ENCODE measurements at places on chromosomes 2 and 18.
A peak's percentile ranks its signal among the peaks of the same experiment; 100 is the strongest.

DNA sequence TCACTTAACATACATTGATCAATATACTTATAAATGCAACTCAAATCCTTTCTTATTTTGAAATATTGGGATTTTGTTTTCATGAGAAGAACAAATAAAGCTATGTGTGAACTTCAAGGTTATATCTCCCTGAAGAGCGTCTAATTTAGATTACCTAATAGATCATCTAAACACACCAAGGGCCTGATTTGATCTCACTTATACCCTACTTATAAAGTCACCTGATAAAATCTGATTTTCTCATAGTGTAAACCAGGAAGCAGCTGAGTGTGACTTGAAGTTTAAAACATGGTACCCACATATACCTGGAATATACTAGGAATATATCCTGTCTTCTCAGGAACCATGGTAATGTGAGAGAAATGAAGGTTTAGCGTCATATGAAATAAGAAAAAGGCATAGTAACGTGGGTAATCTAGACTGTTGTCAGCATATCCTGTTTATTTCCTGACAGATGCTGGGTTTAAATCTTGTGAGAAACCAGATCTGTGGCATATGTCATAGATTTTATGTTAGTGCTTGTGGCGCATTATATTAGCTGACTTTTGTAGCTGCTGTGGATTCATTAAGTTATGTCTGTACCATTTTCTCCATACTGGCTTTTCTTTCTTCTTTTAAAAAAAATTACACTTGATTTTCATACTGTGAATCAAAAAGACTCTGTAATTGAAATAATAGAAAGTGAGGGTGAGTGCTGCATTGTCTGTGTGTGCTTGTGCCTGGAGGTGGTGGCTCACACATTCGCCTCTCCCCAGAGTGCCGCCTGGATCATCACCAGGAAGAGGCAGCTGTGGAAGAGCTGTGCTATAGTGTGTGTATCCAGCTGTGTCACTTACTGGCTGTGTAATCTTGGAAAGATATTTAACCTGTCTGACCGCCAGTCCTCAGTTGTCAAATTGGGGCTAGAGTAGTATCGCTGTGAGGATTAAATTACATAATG lies 164.0 kb downstream of the MYO3B start:
- no peak for DNase-seq

DNA sequence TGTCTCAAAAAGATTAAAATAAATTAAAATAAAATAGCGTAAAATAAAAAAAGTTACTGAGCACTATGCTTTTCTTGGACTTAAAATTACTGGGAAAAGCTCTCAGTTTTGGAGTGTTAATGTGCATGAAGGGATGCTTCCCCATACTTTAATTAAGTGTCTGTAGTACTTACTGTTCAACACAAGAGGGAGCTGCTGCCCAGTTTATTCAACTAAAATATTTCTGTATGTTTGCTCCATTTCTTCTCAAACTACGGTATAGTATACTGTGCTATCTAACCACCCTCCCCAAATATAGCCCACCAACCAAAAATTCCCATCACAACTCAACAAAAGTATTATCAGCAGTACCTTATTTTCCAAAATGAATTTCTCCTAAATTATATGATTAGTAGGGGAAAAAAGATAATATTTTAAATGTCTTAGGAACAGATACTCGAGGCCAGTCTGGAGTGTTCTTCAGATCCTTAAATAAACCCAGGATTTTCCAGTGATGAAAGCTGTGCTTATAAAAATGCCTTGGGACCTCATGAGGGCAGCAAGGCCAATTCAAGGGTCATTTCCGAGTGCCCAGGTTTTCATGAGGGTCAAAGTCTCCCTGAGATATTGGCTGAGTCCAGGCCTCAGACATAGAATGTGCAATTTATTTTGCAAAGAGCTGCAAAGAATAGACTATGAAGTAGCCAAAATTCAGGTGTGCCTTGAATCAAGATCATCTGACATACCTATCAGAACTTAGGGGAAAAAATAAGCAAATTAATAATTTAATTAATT lies 64.1 kb downstream of the CHRNA1 start:
- peak; percentile 65 for DNase-seq

- no peak for DNase-seq
These were observed 17.2 kb upstream of the TNP1 start for GRCh38 chr2:216877085-216877484.

GRCh38 chr18:34978533-34978893 lies 62.7 kb upstream of the MAPRE2 start:
- no peak for DNase-seq

DNA sequence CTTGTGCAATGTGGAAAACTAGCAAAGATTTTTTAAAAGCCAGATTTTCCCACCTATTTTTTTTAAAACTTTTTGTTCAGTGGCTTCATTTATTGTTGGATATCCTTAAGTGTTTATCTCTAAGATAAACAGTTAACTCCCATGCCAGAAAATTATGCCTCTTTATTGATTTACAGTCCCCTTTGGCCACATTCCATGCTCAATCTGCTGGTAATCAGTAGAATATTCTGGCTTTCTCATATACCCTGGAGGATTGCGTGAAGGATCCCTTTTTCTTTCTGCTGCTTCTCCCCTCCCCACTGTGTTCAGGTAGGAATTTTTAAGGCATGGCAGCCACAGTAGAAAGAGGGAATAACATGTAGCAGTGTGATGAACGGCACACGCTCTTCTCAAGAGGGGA lies 2.6 kb downstream of the GRHL1 start:
- DNase-seq: no peak

DNA sequence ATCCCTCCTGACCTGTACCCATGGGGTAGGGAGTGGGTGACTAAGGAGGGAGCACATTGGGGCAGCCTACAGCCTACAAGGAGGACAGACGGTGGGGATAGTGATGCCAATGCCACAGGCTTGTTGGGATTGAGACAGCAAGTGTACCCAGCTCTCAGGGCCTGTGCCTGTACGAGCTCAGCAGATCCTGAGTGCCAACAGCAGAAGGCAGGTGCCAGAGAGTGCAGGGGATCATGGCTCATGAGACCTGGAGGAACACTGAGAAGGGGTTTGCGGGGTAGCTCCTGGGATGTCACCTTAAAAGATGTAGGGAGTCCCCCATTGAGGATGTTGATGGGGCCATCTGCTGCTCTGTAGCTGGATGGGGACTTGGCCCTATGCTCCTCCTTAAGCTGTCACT lies 10.3 kb upstream of the SNED1 start:
- DNase-seq: no peak

- DNase-seq: no peak
These were observed 106.3 kb downstream of the ACVR1 start for GRCh38 chr2:157769856-157770255.

DNA sequence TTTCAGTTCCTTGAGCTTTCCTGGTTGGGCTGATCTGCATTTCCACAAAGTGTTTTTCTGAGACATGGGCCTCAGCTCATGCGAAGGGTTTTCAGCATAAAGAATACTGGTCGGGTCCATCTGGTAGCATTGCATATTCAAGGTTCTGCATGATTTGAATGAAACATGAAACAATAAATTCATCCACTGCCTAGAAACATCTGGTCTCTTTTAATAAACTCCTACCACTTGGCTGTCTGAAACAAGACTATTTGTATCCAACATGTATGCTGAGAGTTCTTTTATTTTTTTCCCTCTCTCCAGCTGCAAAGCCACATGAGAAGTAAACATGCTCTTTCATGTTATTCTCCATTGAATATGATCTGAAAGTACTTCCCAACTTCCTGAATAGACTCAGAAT lies 314.9 kb upstream of the SOX11 start:
- DNase-seq: no peak

GRCh38 chr18:12879840-12880540 lies 4.0 kb downstream of the PTPN2 start:
- peak; percentile 26 for DNase-seq

- no peak for DNase-seq
These were observed 62.3 kb downstream of the RHBDD1 start for GRCh38 chr2:226898121-226898520.

DNA sequence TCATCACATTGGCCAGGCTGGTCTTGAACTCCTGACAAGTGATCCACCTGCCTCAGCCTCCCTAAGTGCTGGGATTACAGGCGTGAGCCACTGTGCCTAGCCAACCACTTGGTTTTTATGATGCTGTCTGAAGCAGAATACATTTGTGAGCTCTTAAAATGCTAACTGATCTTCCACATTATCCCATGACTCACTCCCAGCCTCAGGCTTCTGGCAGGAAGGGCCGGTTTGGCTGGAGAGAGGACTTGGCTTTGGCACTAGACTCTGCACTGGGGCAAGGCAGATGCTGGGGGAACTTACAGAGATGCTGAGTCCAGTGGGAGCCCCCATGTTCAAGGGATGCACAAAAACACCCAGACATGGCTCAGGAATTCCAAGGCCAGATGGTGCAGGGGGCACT lies 40.5 kb upstream of the SH3BP4 start:
- no peak for DNase-seq

GRCh38 chr18:45321520-45321919 lies 293.8 kb upstream of the SLC14A2 start:
- no peak for DNase-seq

GRCh38 chr2:235050980-235051351 lies 99.1 kb downstream of the SH3BP4 start:
- DNase-seq: no peak

GRCh38 chr2:11092701-11093335 lies 62.4 kb upstream of the SLC66A3 start:
- DNase-seq: no peak

GRCh38 chr2:142065156-142065555 lies 65.7 kb downstream of the LRP1B start:
- no peak for DNase-seq

- DNase-seq: no peak
These were observed 13.8 kb upstream of the SLC25A52 start for GRCh38 chr18:31774477-31774785.

DNA sequence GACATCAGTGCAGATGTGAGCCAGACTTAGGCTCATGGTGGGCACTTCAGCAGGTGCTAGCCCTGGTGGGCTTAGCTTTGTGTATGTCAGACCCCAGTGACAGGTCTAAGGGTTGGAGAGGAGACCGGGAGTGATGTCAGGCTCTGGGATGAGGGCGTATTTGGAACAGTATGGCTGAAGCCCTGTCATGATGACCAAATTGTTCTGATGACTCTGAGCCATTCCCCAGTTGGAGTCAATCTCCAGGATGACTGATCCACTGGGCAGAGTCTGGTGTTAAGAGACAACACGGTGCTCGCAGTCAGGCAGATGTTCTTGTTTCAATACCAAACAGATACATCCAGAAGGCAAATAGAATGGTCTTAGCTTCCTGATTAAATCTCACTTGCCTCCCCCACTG lies 241.5 kb downstream of the SOX11 start:
- no peak for DNase-seq

- peak; percentile 87 for DNase-seq
These were observed 36.8 kb upstream of the WIPF1 start for GRCh38 chr2:174634130-174635014.

DNA sequence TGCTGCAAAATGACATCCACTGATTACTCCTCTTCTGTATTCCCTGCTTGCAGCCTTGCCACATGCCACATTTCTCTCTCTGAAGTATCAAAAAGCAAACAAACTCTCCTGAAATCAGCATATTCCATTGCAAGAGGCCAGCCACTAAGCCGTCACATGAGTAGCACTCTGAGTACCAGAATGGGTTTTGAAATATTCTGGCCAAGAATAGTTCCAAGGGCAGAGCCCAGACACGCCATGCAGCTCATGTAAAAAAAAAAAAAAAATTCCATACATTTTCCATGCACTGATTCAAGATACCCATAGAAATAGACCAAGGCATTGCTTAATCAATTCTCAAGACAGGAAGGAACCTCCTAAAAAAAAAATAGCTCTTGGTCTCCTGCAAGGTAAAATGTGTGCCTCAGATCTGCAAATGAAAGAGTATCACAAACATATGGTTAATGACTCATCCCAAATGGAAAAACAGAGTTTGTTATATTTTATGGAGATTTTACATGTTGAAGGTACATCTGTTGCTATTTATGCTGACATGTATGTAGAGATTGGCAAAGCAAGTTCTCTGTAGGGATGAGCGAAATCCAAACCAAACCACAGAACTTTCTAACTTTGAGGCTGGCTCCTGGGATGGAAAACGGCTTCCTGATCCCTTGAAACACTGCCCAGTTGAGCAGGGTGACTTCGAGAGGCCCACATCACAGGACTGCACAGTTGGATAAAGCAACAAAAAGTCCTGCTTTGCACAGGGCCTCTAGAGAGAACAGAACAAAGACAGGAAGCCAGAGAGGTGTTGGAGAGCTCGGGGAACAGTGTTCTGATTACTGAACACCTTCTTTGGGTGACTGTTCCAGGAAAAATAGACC lies 346.2 kb downstream of the ZNF521 start:
- no peak for DNase-seq

DNA sequence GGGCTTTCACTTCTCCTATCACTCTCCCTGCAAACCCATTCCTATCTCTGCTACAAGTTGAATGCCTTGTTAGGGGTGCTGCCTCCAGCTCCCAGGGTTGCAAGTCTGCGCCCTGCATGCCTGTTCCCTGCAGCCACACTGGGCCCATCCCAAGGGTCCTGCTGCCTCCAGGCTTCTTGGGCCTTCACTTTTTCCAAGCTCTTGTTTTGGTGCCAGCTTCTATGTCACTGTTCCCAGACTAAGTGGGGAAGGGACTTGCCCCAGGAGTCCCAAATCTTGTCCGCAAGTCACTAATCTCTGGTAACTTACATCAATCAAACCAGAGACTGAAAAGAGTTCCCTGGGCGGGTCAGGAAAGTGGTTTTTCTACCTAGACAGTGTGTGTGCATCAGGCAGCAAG lies 65.4 kb downstream of the ZCCHC2 start:
- DNase-seq: no peak

- DNase-seq: no peak
These were observed 35.5 kb upstream of the UPP2 start for GRCh38 chr2:158066046-158066713.

DNA sequence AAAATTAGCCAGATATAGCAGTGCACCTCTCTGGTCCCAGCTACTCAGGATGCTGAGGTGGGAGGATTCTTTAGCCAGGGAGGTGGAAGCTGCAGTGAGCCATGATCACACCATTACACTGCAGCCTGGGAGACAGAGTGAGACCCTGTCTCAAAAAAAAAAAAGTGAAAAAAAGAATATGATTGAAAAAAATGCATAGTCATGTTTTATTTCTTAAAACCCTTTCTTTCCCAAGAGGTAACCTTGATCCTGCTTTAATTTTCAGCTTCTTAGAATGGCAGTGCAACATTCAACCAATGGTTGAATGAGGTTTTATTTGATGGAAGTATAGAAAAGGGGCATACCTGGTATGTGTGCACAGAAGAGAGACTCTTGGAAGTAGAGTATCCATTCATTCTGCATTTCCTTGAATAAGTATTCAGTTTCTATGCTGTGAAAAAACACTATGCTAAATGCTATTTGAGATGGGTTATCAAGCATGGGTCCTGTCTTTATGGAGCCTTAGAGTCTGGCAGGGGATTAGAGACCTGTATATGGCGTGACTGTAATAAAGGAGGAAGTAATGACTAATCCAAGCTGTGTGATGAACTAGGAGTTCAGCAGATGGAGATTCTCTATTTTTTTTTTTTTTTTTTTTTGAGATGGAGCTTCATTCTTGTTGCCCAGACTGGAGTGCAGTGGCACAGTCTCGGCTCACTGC lies 146.3 kb downstream of the WDSUB1 start:
- no peak for DNase-seq

- DNase-seq: no peak
These were observed 2.2 kb downstream of the RALBP1 start for GRCh38 chr18:9477509-9477908.
